ENCODE measurements at places on chromosomes 2 and 18.

DNA sequence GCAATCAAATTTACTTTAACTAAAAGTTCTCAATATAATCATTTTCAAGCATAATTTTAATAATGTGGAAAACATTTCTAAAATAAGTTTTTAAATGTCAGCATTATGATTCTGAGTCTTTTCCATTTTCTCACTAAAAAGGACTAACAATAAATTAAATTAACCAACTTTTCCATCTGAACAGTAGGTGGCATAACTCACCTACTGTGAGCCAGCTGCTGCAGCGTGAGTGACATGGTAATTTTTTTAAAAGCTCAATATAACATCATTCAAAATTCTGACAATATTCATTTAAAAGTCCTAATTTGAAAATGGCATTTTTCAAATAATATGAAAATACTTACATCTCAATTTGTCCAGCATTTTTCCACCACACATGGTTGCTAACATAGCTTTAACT is 66.5 kb downstream of the DTNB start:
- DNase-seq = no peak

- DNase-seq = no peak
Observed at GRCh38 chr2:70696142-70696541, 71.9 kb downstream of the ADD2 start.

GRCh38 chr2:71788186-71788525 is 334.8 kb downstream of the DYSF start:
- no peak for DNase-seq

- DNase-seq = no peak
Observed at GRCh38 chr2:43220760-43221123, 5.7 kb downstream of the ZFP36L2 start.

DNA sequence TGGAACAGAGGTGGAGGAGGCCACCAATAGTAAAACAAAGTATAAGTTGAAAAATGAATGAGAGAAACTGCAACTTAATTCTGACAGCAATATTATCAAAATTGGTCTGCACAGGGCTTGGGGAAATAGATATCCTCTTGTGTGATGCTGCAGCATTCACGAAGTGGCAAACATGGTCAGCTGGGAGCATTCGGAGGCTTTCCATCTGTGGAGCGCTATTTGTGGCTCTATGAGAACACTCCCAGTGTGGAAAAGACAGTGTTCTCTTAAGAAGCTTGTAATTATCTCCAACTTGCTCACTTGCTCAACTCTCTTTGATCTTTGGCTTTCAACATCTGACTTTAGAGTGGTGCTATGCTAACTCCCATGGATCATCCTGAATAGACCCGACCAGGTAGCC is 3.1 kb upstream of the FLACC1 start:
- DNase-seq = no peak

DNA sequence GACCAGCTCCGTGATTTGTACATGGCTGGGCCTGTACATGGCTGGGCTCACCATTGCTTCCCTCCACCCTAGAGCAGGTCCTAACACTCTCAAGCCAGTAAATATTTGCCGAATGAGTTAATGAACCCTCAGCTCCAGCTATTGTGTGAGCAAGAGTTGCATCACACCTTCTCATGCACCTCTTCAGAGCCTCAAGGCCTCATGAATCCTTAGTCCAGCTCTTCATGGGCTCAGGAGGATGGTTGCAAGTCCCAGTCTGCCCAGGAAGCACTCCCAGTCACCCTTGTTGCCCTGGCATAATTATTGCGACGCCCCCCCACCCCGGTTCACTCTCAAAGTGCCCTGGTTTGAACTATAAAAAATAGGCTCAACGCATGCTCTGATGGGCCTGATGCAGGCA is 30.1 kb upstream of the GNAL start:
- no peak for DNase-seq

DNA sequence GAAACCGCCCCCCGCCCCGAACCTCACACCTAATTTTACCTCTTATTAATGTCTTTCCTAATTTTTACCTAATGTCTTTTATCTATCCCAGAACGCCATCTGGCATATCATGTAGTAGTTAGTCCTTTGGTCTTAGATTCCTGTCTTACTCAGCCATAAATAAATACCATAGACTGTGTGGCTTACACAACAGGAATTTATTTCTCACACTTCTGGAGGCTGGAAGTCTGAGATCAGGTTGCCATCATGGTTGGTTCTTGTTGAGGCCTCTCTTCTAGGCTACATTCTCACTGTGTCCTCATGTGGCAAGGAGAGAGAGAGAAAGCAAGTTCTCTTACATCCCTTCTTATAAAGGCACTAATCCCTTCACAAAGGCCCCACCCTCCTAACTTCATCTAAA is 46.8 kb downstream of the RHBDD1 start:
- DNase-seq = no peak

All from stimulated activated CD4-positive, alpha-beta T cell treated with anti-CD3 and anti-CD28 coated beads, Interleukin-1b, Interleukin-23, amount 100 ng/mL, for 1 hour (primary cell).